HT1080 (cell line): ENCODE measurements at places on chromosomes 12 and 14.

DNA sequence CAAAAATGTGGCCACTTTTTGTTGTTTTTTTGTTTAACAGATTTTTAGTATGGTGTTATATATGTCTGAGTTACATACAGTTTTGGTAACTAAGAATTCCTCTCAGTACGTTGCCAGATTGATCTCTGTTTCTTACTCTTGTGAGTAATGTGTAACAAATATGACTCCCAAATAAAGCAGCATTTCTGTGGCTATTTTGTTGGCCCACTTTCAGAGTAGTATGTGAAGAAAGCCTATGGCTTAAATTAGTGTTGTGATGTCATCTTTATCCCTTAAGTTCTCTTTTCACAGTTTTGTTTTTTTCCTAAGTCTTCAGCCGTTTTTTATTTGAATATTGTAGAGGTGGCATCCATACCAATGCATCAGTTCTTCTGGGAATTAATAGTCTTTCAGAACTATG is 10.7 kb downstream of the PCNX4 start:
- no peak for DNase-seq

DNA sequence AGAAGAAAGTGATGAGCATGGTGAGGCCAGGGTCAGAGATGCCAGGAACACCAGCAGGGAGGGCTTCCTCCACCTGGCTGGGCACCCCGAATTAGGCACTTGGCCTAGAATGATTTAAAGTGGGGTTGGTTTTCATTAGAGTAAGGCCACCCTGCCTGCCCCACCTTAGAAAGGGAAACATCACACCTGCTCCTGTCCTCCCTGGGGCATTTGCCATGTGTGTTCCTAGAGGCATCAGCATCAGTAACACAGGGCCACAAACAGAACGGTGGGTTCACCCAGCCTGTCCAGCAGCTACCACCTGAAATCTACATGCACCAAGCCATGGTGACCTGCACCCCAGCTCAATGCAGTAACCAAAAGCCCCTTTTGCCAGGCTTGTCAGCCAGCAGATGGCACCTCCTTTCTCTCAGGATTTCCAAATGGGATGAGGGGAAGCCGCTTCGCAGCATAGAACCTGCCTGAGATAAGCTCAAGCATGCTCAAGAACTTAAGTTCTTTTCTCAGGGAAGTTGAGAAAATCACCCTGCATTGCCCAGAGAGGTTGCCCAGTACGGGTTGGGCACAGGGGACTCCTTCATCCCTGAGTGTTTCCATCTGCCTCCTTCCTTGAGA is 338.8 kb downstream of the DPF3 start:
- DNase-seq: no peak

- peak; percentile 72 for DNase-seq
These were observed 23.9 kb downstream of the NID2 start for GRCh38 chr14:52044791-52045522.

DNA sequence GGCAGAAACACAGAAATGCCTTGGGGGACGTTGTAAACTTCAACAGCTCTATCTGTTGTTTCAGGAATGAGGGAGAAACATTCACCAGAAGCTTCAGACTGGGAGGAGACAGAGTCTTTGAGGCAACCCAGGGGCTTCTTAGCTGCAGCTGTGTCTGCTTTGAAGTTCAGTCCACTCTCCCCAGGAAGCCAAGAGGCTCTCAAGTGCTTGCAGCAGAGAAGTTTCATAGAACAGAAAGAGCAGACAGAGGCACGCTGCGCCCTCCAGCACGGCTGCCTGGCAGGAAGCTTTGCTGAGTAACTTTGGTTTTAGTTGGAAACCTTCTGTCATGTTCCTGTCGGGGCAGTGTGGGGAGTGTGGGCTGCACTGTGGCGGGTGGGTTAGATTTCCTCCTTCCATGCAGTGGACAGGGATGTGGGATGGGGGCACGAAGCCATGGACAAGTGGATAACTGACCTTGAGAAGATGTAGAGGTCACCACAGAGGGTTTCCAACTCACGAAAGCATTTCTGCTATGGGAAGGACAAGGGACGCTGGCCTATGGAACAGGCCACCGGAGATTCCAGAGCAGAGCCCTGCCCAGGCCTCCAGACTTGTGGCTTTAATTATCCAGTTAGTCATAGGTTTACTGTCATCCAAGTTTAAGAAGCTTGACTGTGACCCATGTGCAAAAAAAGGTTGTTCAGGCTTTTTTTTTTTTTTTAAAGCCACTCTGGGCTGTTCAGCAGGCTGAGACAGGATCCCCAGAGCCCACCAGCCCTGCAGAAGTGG is 107.7 kb downstream of the ARF6 start:
- DNase-seq: peak; percentile 88

DNA sequence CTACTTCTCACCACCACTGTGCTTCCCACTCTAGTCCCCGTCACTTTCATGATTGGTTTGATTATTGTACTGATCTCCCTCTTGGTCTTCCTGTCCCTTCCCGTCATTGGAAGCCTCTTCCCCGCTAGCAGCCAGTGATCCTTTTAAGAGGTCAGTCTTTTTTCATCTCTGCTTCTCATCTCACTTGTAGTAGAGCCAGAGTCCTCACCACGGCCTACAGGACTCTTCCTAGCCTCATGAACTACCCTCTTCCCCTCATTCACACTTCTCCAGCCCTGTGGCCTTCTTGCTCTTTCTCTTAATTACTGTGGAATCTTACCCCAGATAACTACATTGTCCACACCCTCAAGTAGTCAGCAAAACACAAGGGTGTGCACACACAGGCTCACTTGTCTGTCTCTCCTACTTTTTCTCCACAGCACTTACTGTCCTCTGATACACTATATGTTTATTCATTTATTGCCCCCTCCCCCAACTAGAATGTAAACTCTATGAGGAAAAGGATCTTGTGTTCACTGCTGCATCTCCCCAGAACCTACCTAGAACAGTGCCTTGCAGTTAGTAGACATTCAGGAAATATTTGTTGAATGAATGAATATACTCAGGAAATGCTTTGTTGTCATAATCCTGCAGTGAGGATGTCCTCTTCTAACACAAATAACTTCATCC is 66.3 kb downstream of the CKB start:
- DNase-seq: peak; percentile 51

DNA sequence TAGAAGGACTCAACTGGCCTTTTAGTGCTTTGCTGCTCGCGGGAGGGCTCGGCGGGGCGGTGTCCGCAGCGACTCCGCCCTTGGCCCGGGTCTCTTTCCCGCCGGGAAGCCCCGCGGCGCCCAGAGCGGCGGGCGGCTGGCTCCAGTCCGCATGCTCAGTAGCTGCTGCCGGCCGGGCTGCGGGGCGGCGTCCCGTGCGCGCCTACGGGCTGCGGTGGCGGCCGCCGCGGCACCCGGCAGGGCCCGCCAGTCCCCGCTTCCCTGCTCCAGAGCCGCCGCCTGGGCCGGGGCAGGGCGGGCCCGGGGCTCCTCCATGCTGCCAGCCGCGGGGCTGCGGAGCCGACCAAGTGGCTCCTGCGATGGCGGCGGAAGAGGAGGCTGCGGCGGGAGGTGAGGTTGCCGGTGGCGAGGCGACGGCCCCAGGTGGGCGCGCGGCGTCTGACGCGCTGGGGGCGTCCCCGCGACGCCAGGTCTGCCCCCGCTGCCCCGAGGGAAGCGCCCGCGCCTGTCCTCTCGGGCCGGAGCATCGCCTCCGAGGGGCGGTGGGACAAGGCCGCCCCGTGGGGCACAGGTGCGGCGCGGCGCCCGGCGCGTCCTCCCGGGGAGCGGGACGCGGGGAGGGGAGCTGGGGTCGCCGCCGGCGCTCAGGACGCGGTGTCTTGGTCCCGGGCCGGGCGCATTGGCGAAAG is at the start of gene BMAL2:
BMAL2 (plus strand) TSS at position 123 of the 689 bp plus-strand sequence; CDS start at position 360, 237 bp downstream.
- peak; percentile 68 for DNase-seq

GRCh38 chr14:49972131-49972671 is 79.3 kb downstream of the ARF6 start:
- peak; percentile 75 for DNase-seq

- no peak for DNase-seq
These were observed 6.6 kb downstream of the MYH7 start for GRCh38 chr14:23428686-23429495.

DNA sequence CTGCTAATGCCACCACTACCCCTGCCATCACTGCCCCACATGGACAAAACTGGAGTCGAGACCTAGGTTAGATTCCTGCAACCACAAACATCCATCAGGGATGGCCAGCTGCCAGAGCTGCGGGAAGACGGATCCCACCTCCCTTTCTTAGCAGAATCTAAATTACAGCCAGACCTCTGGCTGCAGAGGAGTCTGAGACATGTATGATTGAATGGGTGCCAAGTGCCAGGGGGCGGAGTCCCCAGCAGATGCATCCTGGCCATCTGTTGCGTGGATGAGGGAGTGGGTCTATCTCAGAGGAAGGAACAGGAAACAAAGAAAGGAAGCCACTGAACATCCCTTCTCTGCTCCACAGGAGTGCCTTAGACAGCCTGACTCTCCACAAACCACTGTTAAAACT is 7.1 kb upstream of the OAS2 start:
- peak; percentile 10 for DNase-seq

DNA sequence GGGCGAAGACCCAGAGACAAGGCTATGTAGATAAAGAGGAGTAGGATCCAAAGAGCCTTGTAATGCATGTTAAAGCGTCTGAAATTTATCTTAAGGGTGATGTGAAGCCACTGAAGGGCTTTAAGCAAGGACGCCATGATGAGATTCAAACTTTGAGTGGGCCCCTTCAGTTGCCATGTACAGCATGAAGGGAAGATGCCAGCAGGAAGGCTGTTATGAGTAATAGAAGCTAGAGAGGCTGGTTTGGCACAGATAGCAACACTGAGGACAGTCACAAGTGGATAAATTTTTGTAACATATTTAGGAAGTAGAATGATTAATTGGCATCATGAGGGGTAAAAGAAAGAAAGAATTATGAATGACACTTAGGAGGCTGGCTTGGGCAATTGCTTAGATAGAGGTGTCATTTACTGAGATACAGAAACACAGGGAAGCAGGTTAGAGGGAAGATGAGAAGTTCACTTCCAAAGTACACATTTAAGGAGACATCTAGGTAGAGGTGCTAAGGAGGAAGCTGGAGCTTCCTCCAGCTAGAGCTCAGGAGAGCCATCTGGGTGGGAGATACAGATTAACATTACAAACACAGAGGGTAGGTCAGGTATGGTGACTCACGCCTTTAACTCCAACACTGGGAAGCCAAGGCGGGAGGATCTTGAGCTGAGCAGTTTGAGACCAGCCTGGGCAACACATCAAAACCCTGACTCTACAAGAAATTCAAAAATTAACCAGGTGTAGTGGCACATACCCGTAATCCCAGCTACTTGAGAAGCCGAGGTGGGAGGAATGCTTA is 13.7 kb downstream of the ATG2B start:
- DNase-seq: peak; percentile 28

- no peak for DNase-seq
These were observed 713.2 kb downstream of the FLRT2 start for GRCh38 chr14:86243158-86243557.

GRCh38 chr14:91047174-91047753 is 13.2 kb downstream of the RPS6KA5 start:
- no peak for DNase-seq

GRCh38 chr14:20477211-20477876 is 8.1 kb downstream of the PNP start:
- DNase-seq: peak; percentile 16

DNA sequence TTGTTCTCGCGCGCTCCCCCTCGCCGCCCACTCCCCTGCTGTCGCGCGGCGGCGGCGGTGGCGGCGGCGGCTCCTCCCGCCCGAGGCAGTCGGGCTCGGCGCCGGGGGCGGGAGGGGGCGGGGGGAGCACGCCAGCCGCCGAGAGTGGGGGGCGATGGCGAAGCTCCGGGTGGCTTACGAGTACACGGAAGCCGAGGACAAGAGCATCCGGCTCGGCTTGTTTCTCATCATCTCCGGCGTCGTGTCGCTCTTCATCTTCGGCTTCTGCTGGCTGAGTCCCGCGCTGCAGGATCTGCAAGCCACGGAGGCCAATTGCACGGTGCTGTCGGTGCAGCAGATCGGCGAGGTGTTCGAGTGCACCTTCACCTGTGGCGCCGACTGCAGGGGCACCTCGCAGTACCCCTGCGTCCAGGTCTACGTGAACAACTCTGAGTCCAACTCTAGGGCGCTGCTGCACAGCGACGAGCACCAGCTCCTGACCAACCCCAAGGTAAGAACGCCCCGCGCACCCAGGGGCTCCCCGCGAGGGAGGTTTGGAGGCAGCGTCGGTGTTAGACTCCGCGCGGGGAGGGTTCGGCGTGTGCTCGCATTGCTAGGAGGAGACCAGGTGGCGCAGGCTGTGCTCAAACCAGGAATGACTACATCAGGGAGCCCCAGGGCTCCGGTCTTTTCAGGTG is 629 bp downstream of the KCNMB4 start:
- peak; percentile 26 for DNase-seq

DNA sequence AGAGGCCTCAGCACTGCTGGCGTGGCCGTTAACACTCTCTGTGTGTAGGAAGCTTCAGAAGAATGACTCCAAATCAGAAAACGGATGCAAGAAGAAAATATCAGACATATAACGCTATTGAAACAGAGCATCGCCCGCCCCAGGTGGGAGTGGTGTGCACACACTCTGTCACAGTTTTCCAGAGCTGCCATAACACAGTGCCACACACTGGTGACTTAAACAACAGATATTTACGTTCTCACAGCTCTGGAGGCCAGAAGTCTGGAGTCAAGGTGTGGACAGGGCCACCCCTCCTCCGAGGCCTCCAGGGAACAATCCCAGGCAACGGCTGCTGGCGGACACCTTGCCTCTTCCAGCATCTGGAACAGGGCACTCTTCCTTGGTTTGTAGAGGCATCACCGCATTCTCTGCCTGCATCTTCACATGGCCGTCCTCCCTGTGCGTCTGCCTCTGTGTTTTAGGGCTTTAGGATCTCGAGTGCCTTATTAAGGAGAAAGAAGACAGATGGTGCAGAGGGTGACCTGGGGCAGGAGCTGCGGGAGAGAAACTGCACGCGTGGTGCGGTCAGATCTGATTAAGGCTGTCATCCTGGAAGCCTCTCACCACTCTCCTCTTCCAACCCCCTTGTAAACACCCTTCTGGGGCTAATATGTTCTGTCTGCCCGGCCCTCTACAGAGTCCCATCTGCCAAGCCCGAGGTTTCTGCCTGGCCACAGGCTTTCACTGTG is 141.0 kb downstream of the SLC15A4 start:
- DNase-seq: no peak

- no peak for DNase-seq
These were observed 445.6 kb upstream of the FLRT2 start for GRCh38 chr14:85084344-85084743.

DNA sequence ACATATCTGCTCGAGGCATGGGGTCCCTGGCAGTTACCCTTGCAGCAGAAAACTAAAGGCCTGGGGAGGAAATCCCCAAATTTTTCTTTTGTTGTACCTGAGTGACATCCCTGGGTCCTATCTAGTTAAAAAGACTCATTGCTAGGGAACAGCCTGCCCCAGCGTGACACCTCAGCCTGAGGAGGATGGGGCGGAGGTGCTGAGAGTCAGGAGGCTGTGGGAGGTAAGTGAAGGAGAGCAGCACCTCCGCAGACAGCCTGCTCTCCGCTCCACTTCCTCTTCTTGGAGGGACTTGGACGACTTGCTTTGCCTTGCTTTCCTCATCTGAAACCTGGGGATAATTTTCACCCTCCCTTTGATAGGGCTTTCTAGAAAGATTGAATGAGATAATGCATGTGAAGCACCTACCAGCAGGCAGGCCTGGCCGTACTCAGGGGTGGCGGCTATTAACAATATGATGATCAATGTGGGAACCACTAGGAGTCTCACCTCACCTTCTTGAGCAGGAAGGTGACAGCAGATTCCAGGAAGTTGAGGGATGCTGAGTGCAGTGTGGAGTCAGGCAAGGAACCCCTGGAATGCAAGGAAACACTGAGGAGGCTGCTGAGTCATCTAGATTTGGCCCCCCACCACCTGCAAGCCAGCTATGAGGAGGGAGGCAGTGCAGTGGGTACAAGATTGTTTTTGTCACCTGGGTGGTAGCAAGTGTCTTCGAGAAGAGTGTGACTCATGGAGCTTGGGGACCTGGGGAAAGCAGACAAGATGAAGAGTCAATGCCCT is 23.2 kb downstream of the UBE3B start:
- DNase-seq: no peak
